Stimulated activated CD8-positive, alpha-beta memory T cell treated with anti-CD3 and anti-CD28 coated beads, Interleukin-4, amount 100 ng/mL, for 4 hours (primary cell): ENCODE measurements at places on chromosomes 13 and 19.

- no peak for DNase-seq
Observed at GRCh38 chr13:113040597-113041292, 64.8 kb upstream of the F7 start.

- no peak for DNase-seq
Observed at GRCh38 chr13:112776354-112776753, 86.5 kb downstream of the ATP11A start.

DNA sequence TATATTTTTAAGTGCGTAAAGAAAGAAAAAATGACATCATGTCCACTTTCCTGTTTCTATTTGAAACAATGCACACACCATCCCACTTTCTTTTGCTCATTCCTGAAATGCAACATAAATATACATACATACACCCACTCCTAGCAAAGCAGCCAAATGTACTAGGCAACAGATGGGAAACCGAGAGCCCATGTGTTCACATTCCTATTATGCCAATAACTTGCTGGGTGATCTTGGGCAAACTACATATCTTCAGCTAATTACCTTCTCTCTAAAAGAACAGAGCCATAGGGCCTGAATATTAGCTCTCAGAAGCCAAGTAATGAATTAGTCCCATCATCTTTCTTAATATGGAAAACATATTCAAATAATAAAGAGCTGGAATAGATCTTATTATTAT lies 610.6 kb upstream of the ATXN8OS start:
- no peak for DNase-seq

- no peak for DNase-seq
Observed at GRCh38 chr13:109387471-109387870, 398.9 kb downstream of the IRS2 start.

- no peak for DNase-seq
Observed at GRCh38 chr13:22263185-22263584, 592.3 kb downstream of the FGF9 start.

- no peak for DNase-seq
Observed at GRCh38 chr19:28874742-28875141, 338.2 kb downstream of the UQCRFS1 start.

DNA sequence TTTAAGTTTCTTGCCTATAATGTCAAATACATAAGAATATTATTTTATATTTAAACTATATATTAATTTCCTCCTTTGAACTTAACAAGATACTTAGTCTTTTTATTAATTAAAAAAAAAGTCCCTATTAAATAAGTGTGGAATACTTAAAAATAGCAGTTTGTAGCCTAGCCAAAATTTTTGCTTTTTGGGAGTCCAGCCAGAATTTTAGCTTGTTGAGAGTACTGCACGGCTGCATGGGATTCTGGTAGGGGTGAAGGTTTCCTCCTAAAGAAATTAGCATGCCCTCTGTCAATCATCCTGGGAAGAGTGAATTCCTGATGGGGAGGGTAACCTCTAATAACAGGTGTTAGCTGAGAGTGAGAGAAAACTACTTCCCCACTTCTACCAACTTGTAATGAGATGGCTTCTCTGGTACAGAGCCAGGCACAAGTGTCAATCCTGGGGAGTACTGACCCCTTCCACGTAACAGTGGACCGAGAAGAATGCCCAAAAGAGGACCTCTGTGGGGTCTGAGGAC lies 195.7 kb downstream of the SPRY2 start:
- DNase-seq, result no peak

DNA sequence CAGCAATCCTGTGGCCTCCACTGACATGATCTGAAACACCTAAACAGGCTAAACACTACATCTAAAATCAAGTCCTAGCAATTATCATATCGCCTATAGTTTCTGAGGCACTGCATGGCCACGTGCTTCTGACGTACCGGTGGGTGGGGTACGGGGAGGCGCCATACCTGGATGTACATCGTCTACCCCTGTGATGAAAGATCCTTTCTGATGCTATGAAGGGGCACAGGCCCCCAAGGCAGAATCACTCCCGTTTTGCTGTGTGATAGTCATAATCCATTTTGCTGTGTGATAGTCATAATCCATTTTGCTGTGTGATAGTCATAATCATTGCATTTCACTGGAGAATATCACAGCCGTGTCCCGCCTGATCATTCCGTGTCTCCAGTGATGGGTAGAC lies 118.7 kb upstream of the SOX1 start:
- no peak for DNase-seq

DNA sequence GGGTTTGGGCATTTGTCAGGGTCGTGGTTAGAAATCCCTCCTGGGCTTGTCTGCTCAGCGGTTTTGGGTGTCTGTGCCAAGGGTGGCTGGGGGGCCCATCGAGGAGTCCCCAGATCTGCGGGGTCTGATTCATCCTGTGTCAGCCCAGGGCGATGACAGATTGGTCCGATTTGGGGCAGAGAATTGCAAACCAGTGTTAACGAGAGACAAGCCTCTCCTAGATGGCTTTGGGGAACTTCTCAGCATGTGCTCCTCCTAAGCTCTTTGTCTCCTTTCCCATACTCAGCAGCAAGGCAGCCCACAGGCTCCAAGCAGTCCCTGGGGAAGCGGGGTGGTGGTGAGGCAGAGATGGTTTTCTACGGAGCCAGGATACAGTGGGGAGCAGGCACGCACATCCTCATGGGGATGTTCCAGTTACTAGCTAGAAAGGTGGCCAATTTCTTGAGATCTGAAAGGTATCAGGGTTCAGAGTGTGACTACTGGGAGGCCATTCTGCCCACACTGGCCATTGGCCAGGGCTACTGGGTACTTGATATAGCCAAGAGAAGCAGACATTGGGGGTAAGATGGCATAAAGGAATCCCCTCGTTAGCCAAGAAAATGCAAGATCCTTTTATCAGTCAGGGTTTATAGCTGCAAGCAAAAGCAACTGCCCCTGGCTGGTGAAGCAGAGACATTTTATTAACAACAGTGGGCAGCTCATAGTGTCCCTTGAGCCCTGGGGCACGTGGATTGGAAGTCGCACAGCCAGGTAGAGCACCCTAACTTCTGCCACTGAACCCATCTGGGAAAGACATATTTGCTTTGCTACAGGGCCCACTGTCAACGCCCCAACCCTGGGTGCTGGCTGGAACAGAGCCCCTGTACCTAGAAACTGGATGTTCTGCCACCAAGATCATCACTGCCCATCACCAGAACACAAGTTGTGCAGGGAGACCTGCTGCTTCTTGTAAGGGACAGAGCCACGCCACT lies 63.6 kb downstream of the RGCC start:
- DNase-seq, result no peak

- no peak for DNase-seq
Observed at GRCh38 chr19:1226522-1227303, 11.1 kb downstream of the CBARP start.

GRCh38 chr19:6890938-6891337 lies 3.6 kb downstream of the ADGRE1 start:
- DNase-seq, result no peak

- no peak for DNase-seq
Observed at GRCh38 chr19:11020982-11021759, 60.3 kb downstream of the SMARCA4 start.

GRCh38 chr13:86383561-86383960 lies 584.3 kb upstream of the SLITRK6 start:
- no peak for DNase-seq

DNA sequence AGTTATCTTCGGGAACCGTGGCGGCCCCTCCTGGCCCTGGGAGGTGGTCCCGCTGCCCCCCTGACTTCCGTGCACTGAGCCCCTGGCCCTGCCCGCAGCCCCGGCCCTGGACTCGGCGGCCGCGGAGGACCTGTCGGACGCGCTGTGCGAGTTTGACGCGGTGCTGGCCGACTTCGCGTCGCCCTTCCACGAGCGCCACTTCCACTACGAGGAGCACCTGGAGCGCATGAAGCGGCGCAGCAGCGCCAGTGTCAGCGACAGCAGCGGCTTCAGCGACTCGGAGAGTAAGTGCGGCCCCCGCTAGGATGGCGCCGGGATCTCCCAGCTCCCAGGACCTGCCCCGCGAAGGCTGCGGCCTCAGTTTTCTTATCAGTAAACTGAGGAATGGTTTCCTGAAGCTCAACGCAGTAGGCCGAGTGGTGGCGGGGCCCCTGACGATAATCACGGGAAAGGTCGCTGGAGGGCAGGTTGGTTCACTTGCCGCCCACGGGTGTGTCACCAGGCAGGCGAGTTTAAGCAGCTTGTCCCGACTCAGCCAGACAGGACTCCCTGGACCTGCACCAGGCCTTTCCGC lies 924 bp downstream of the RGCC start:
- DNase-seq, result no peak

- no peak for DNase-seq
Observed at GRCh38 chr19:5219551-5220304, 120.9 kb downstream of the PTPRS start.

DNA sequence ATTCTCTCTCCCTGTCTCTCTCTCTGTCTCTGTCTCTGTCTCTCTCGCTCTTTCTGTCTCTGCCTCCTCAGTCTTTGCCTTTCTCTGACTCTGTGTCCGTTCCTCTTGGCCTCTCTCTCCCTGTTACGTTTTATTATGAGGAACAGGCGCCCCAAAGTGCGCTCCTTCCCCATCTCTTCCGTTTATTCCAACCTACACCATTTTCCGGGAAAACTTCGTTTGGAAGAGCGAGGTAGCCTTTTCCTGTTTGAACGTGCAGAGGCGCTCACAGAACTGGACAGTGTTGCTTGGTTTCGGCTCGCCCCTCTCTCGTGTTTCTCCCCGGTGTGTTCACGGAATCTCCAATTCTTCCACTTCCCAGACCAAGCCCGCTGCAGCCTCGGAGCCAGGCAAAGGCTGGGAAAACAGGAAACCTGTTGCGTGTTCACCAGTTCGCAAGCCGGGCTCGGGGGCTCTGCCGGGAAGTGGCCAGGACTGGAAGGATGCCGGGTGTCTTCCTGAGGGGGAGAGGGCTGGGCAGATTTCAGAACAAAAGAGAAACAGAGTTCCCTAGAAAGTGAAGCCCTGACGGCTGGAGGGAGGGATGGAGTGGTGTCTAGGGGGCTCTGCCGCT lies 605 bp downstream of the TMEM255B start:
- DNase-seq, result no peak

- no peak for DNase-seq
Observed at GRCh38 chr13:35690581-35691207, 214.2 kb upstream of the MAB21L1 start.

DNA sequence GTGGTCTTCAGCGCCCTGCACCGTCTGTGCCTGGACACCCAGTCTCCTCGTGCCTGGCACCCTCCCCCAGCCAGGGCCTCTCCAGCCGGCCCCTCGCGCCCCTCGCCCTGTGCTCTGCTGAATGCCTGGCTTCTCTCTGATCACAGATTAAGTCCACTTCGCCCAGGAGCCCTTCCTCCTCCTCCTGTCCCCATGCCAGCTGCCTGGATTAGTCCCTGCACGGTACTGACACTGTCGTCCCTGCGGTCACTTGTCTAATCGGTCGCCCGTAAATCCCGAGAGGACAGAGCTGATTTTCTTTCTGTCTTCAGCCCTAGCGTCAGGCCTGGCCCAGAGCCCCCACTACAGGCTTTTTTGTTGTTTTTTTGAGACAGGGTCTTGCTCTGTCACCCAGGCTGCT lies 6.6 kb downstream of the THOP1 start:
- no peak for DNase-seq

- peak; percentile 19 for DNase-seq
Observed at GRCh38 chr19:47539747-47540311, 25.0 kb upstream of the NAPA start.

- no peak for DNase-seq
Observed at GRCh38 chr13:33316890-33317289, 31.3 kb upstream of the STARD13 start.

DNA sequence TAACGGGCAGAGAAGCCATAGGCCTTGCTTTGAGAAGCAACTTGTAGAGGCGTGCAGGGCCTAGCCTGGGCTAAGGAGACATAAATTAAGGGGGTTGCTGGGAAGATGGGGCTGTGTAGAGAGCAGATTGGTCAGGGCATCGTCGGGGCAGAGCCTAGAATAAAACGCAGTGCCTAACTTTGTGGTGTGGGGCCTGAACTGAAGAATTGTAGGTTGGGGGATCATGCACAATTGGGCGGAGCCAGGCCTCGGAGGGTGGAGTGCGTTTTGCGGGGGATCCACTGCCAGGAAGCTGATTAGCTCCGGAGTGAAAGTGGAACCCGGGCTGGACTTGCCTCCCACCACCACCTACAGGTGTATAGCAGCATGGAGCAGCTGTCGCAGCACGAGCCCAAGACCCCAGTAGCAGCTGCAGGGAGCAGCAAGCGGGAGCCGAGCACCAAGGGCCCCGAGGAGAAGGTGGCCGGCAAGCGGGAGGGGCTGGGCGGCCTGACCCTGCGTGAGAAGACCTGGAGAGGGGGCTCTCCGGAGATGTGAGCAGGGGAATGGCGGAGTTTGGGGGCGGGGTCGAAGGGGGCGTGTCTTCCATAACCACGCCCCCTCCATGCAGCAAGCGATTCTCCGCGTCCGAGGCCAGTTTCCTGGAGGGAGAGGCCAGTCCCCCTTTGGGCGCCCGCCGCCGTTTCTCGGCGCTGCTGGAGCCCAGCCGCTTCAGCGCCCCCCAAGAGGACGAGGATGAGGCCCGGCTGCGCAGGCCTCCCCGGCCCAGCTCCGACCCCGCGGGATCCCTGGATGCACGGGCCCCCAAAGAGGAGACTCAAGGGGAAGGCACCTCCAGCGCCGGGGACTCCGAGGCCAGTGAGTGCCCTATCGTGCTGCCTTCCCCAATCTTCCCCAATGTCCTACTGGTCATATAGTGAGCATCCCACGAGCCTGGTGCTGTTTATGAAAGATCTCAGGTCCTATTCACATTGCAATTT lies 13.8 kb downstream of the DNASE2 start:
- DNase-seq, result no peak

GRCh38 chr19:6587093-6587820 lies 3.7 kb downstream of the CD70 start:
- no peak for DNase-seq

GRCh38 chr19:49499030-49499670 lies 2.9 kb downstream of the RPS11 start:
- no peak for DNase-seq

- DNase-seq, result no peak
Observed at GRCh38 chr13:98676239-98676638, 76.2 kb downstream of the SLC15A1 start.

GRCh38 chr19:4645718-4646117 lies 6.4 kb downstream of the TNFAIP8L1 start:
- DNase-seq, result no peak

DNA sequence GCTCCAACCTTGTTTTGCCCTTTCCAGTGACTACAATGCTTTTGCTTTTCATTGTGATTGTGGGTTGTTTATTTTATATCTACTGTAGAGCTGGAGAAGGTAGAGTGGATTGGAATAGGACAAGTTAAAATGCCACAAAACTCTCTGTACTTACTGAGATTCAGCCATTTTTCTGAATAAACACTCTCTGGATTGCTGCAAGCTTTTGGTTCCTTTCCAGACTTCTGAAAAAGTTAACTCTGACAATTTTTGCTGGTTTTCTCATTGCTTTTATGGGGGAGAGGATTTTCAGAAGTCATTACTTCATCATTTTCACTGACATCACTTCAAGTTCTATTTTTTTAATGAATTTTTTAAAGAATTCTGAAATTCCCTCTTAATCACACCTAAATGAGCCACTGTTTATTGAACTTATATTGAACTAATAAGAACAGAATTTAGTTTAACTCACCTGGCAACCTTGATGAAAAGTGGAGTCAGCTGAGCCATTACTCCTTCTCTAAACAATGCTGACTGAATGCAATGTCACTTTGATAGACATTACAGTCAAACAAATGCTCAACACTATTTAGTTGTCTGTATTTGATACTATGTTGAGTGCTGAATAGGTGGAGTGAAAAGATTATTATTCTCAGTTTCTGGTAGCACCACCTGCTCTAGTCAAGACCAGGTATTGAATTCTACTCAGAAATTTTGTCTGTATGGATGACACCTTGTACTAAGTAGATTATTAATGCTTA lies 303.5 kb downstream of the DLEU7 start:
- DNase-seq, result no peak
